ENCODE measurements at places on chromosomes 1 and 21. TPM values are rescaled to one million over a fixed set of nuclear protein-coding genes. Genes with fewer than 3 reads are reported as not detected.

Gene FCRL5
- not detected for total RNA-seq

Gene DCST1
- not detected for total RNA-seq

Gene GBP4
- total RNA-seq, result 1.1 TPM

DNA sequence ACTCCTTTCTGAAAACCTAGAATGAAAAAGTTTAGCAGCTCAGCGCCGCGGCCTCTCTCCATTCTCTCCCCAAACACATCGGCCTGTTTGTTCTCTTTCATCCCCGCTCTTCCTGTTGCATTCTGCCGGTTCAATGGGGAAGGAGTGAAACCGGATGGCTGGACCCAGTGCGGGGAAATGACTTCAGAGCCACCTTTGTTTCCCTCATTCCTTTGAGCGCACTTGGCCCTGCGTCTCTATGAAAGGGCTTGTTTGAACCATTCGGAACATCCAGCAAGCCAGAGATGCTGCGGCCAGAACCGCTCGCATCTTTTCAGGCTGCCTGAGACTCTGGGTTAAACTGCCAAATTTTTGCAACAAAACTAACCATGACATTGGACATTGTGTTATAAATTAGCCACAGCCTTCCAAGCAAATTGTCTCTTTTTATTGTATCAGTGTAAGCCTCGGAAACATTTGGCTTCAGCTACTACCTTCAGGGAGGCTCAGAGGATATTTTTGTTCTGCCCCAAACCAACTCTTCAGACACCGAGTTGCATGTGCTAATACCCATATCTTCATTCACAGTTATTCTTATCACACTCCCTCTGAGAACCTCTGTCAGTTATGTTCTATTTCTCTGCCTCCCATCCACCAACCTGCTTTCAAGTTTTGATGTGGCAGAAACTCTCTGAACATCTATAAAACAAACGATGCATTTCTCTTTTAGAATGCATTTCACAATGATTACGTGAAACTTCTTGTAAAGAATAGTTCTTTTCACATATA lies 5.1 kb upstream of the OLIG1 start:
- DNase-seq, result no peak

GRCh38 chr1:225642177-225642576 lies 10.7 kb downstream of the ENAH start:
- DNase-seq, result no peak

DNA sequence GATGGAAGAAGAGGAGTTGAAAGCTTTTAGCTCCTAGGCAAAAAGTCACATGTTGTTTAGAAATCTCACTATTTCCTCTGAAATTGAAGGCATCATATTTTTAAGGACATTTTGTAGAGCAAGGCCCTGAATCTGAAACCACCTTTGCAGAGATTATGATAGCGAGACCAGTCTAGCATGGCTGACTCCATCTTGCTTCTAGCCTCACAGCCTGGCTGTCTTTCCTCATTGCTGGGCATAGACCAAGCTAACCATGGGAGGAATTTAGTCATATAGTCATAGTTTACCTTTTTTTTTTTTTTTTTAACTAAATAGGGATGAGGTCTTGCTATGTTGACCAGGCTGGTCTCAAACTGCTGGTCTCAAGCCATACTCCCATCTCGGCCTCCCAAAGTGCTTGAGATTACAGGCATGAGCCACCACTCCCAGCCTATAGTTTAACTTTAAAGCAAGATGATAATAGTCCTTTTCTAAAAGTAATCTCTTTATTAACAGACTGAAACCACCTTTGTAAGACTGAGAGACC lies 42.2 kb upstream of the ZNF326 start:
- DNase-seq, result peak; percentile 2

GRCh38 chr1:32606565-32607371 lies 43.6 kb downstream of the ZBTB8OS start:
- no peak for DNase-seq

DNA sequence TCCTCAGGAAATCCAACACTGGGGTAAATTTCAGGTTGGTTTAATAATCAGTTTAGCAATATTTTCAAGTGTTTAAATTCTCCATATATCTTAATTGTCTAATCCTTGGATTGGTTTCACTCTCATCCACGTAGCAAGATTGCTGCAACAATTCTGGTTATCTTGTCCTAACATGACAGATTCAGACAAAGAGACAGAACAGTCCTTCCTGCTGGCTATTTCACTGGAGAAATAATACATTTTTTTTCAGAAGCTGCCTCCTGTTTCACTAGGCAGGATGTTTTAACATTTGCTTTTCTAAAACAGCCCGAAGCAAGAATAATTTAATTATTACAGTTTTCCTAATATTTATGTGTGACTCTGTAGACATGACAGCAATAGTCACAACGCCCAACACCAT lies 2011.2 kb downstream of the NCAM2 start:
- no peak for DNase-seq

DNA sequence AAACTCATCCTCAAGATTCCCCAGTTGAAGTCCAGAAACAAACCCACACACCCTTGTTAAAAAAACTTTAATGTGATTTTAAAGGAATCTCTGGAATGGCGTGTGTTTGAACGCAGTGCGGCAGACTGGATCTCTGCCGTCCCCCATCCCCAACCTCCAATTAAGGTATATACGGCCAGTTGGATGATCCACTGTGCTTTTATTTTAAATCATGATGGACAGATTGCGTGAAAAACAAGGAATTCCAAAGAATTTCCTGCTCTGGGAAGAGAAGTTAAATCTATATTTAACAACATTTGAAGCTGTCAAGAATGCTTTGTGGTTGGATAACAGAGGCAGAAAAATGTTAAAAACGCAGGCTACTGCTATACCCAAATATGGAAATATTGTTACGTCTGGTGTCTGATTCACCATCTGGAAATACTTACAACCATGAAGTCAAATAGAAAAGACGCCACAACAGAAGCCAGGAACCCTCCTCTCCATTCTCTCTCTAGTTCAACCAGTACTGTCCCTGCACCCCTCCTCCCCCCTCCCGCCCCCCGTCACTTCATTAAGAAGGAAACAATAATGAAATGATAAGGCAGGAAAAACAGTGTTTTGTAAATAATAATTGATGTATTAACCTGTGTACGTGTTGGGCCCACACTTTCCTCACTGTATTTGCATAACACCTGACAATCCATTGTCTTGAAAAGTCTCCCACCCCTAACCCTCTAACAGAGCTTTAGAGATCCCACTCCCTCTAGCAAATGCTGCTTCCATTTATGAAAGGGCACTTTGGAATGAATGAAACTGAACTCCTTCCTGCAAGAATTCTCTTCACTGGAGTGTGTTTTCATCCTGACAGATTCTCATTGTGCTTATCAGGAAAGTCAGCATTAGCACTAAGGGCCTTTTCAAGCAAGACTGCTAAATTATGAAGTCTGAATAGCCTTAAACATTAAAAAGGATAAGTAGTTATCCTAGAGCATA lies 2.0 kb upstream of the CCN1 start:
- DNase-seq, result peak; percentile 43

DNA sequence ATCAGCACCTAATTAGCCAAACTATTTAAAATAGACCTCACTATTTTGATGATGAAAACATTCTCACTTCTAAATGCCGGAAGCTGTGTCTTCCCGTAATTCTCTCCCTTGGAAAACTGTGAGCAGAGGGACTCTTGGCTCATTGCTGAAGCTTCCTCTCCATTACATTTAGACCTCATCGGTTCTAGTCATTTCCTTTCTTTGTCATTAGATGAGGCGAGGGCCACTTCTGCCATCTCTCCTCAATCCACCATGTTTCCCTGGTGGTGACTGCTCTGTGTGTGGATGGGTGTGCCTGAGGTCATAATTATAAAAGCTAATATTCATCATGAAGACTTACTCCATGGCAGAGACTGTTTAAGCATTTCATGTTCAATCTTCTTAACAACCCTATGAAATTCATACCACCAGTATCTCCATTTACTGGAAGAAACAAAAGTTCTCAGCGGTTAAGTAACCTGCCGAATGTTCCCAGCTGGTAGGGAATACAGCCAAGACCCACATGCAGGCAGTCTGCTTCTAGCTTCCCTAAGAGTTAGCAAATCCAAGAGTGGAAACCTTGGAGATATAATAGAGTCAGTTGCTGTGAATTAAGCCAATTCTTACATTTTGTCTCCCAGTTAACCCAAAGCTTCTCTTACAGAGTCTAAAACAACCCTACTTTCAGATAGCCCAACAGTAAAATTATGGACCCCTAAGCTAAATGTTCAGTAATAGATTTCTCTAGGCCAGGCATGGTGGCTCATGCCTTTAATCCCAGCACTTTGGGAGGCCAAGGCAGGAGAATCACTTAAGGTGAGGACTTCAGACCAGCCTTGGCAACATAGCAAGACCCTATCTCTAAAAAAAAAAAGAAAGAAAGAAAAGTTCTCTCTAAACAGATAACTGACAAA lies 156.2 kb downstream of the ZBTB18 start:
- DNase-seq, result no peak
